ENCODE measurements at places on chromosomes 16 and 17. TPM values are rescaled to one million over a fixed set of nuclear protein-coding genes. Genes with fewer than 3 reads are reported as not detected.

GRCh38 chr17:81566461-81567126 is 14.4 kb upstream of the FAAP100 start:
- peak; percentile 62 for ATAC-seq

OR1A2 gene
- not detected for total RNA-seq

- peak; percentile 61 for ATAC-seq
Measured at GRCh38 chr17:58587713-58588117, 73.3 kb upstream of the MTMR4 start.

- ATAC-seq: no peak
Measured at GRCh38 chr17:28573040-28573380, 1.7 kb upstream of the PIGS start.

PLSCR3 gene
- 23.1 TPM for total RNA-seq

DNA sequence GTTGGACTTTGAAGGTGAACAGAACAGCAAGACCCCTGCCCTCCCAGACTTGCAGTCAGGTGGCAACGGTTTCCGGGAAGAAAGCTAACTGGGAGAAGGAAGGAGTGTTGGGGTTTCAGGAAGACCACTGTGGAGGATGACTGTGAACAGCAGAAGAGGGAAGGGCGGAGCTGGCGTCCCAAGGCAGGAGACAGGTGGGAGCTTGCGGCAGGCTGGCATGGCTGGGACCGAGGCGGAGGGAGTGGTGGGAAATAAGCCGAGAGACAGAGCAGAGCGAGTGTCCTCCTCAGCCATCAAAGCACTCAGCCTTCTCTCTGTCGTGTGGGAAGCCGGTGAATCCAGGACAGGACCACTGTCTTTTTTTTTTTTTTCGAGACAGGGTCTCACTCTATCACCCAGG is 108.5 kb upstream of the CACNG5 start:
- ATAC-seq: no peak

VPS35 gene
- total RNA-seq: 71.8 TPM

DNA sequence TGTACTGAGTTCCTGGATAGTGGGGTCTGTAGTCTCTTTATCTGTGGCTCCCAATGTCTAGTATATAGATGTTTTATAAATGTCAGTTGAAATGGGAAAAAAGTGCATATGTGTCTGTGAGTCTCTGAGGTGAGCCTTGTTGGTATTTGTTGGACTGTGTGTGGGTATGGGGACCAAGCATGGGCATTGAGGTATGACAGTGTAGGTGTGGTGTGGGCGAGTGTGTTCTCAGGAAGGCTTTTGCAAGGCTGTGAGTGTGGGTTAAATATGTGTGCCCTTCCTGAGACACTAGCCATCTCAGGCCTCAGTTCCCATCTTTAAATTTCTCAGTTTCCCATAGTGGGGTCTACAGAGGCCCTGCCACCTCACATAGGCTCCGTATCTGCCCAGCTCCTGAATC is 440.2 kb upstream of the CCL2 start:
- no peak for ATAC-seq

CCL8 gene
- total RNA-seq: not detected

SPEM3 gene
- not detected for total RNA-seq

TEX14 gene
- 0.24 TPM for total RNA-seq

- ATAC-seq: no peak
Measured at GRCh38 chr16:11793840-11794239, 3.2 kb downstream of the ZC3H7A start.

GRCh38 chr16:2040787-2041522 is 6.7 kb downstream of the NTHL1 start:
- peak; percentile 67 for ATAC-seq

DNA sequence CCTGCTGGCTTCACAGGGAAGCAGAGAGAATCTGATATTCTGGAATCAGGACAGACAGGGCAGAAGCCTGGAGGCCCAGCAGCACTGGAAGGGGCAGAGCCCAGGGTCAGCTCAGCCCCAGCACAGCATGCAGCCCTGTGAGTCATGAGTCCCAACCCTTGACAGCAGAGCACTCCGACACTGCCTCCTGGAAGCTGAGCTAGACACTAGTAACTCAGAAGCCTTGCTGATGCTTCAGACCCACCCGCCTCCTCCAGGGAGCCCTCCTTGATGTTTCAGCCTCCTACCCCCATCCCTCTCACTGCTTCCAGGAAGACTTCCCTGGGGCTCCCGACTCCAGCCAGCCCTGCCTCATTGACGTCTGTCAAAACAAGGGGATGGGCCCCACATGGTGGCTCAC is 6.9 kb downstream of the CAMKK1 start:
- ATAC-seq: no peak

DNA sequence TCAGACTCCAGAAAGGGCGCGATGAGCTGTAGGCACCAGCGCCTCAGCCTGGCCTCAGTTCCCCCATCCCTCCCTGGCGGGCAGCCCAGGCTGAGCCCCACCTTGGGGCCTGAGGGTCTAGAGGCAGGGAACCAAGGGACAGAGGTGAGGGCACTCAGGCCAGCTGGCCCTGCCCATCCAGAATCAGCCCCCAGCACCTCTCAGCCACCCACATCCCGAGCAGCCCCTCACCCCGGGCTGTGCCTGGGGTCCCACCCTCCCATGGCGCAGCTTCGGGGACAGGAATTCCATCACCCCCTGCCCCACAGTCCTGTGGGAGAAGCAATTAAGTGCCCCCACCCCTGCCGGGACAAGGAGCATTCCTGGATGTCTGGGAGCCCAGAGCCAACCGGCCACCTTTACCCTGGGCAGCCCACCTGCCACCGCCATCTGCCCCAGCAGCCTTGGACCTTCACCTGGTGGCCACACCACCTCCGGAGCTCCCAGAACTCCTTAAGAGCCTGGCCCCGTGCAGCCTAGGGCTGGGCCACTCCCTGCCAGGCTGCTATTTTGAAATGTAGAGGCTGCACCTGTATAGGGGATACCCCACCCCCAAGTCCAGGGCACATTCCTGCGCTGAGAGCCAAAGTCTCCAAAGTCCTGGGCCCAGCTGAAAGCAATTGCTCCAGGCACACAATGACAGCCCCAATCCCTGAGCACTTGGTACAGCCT is 33.7 kb upstream of the PVALEF start:
- no peak for ATAC-seq

ACSM2A gene
- total RNA-seq: not detected

- no peak for ATAC-seq
Measured at GRCh38 chr16:84614968-84615813, 2.7 kb downstream of the COTL1 start.

DNA sequence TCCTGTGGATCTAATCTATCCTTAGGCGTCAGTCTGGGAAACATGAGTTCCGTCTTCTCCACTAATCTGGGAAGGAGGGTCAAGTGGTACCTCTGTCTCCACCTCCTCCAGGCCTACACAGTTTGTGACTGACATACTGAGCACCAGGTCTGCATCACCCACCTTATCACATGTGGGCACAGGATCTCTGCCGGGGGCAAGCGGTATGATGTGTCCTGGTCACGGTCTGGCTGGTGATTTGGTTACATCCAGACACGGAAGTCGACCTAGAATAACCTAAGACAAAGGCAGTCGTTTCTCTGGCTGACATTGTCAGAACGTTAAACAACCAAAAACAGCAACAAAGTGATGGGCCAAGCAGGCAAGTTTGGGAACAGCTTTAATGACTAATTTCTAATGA is 82.5 kb upstream of the HSBP1 start:
- no peak for ATAC-seq

GRCh38 chr17:57920916-57921703 is 34.1 kb downstream of the CUEDC1 start:
- ATAC-seq: peak; percentile 18

PRSS27 gene
- total RNA-seq: 191 TPM

DNA sequence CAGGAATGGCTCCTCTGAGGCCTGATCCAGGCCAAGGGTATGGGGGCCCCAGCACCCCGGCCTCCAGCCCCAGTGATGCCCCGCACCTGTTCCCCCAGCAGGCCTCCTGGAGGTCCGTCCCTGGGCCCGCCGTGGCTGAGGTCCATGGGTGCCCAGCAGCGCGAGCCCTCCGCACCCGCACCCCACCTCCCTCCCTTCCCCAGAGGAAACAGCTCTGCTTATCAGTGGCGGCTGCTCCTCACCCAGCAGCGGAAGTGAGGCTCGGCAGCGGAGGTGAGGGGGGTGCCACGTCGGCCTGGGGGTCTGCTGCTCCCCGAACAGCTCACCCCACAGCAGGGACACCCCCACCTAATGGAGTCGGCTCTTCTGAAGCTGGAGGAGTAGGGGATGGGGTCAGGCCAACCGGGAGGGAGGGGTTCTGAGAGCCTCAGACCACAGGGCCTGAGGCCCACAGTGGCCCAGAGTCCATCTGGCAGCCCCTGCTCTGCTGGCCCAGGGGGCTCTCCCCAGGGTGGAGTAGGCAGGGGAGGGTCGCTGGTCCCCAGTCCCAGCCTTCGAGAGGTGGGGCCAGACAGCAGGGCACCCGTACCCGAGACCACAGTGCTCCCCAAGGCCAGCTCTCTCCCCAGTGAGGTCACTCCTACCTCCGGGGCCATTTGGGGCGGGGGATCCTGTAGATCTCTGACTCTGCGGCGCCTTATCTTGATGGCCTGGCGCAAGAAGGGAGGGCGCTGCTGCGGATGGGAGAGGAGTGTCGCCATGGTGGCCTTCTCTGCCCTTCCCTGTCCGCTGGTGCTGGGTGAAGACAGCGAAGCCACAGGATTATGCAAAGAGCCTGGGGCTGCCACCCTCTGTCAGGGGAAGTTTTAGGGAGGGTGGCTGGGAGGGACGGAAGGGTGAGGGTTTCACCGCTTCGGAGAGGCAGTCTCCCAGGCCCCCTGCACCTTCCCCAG is at the start of gene UNC13D:
Gene UNC13D (minus strand): TSS at position 828 of the 953 bp plus-strand sequence. CDS start 67 bp downstream, at position 761.
- ATAC-seq: peak; percentile 19

KRT222 gene
- total RNA-seq: 0.20 TPM

TMC8 gene
- 2.0 TPM for total RNA-seq

GRCh38 chr17:37465069-37465616 is 24.5 kb upstream of the DUSP14 start:
- ATAC-seq: peak; percentile 78

- no peak for ATAC-seq
Measured at GRCh38 chr17:47969930-47970724, 786 bp upstream of the CDK5RAP3 start.

DNA sequence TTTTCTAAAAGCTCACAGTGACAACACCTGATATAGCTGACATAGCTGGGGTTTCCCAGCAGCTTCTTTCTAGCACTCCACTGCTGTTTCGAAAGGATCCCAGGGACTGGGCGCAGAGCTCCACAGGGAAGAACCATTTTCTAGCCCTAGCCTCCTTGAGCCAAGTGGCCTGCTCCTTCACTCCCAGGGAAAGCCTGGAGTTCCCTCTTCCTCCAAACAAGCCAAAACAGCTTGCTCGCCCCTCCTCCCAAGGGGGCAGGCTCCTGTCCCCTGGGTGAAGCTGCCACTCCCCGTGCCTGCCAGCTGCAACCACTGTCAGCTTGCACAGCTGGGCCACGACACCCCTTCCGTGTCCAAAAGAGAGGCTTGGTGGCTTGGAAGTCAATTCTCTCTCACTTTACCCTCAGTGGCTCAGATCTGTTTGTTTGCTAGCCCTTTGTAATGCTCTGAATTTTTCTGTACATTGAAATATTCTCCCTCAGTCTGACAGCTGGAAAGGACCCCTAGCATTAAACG is 59.8 kb downstream of the CYTH1 start:
- ATAC-seq: peak; percentile 4

RAP1GAP2 gene
- 17.9 TPM for total RNA-seq

GRCh38 chr16:87891764-87892163 is 22.5 kb upstream of the SLC7A5 start:
- ATAC-seq: peak; percentile 23
